ENCODE measurements at places on chromosomes 4 and X.

- DNase-seq: no peak
Measured at GRCh38 chrX:71671043-71671780, 3.9 kb downstream of the LOC101059915 start.

GRCh38 chr4:89299153-89299791 lies 8.3 kb downstream of the GPRIN3 start:
- no peak for DNase-seq

DNA sequence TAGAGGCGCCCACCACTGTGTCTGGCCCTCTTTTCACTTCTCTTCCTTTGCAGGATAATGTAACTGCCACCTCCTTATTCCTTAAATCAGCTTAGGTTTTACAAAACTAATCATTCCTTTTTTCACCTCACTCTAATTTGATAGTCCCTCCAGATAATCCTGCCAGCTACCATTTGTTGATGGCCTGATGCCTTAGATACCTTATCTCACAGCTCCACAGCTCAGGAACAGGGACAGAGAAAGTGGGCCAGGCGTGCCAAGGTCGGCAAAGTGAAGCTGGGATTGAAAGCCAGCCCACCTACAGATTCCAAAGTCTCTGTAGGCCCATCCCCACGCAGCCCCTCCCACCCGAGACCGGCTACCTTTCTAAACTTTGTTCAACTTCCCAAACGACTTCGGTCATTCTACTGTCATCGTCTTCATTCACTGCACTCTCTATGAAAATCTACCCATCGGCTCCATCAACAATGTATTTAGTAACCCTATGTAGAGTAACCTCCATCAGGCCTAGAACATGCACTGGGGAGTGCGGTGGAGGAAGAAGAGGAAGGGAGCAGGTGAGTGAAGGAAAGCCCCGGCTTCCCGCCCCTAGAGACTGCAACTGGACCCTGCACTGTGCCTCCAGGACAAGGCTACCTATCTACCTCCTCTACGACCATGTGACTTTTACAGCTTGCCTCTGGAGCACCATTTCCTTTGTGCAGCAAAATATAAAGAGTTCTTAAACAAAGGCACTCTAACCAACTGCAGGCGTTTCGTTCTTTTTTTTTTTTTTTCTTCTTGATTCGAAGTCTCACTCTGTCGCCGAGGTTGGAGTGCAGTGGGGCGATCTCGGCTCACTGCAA lies 1.5 kb downstream of the CASP6 start:
- DNase-seq: no peak

GRCh38 chr4:175641024-175641423 lies 171.0 kb downstream of the GPM6A start:
- no peak for DNase-seq

DNA sequence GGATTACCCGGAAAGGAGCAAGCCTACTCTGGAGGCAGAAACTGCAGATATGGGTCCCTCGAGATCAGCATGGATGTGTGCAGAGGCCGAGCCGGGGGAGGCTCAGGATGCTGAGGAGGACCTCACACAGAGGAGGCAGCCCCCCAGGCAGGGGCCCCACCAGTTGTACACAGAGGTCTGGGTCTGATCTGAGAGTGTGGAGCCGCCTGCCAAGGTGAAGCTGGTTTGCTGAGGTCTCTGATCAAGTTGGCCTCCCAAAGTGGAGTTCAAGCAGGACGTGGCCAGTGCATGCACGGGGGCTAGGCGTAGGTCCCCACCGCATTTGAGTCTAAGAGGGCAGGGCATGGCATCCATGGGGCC lies 35.0 kb downstream of the ACOX3 start:
- no peak for DNase-seq

- no peak for DNase-seq
Measured at GRCh38 chr4:140807491-140808252, 51.5 kb upstream of the TBC1D9 start.

Data from thoracic aorta (tissue), 2 donors.